Immature natural killer cell (primary cell): ENCODE measurements at places on chromosomes 4 and X.

DNA sequence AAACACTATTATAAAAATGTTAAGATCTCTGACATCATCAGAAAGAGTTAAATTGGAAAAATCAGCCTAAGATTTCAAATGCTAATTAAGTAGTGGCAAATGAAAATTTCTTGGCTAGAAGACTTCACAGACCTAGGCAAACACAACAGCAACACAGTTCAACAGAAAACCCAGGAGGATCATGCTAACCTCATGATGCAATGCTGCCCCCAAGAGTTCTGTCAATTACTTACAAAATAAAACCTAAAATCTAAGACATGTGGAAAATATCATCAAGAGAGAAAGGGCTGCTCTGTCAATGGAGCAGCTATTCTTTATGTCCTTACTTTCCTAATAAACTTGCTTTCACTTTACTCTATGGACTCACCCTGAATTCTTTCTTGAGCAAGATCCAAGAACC is 21.0 kb downstream of the S100G start:
- DNase-seq = no peak

- no peak for DNase-seq
Observed at GRCh38 chr4:1176398-1177273, 4.3 kb upstream of the SPON2 start.

DNA sequence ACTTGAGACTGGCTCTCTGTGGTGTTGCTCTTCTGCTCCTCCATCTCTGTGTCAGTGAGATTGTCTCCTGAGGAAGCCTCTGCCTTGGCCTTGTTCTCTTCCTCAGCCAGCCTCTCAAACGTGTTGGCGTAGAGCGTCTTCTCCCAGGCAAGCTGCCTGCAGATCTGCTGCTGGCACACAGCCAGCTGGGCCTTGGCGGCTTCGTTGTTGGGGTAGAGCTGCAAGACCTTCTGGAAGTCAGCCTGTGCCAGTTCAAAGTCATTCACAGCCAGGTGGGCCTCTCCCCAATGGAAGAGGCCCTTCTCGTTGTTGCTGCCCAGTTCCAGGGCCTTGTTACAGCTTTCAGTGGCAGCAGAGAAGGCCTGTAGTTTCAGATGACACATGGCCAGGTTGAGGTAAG is 159.1 kb downstream of the NDST3 start:
- DNase-seq = no peak

- DNase-seq = no peak
Observed at GRCh38 chr4:2416564-2417225, 1.8 kb downstream of the ZFYVE28 start.

GRCh38 chrX:45788941-45789348 is 588.3 kb upstream of the DIPK2B start:
- DNase-seq = no peak
